ENCODE measurements at places on chromosomes 7 and 10.

GRCh38 chr7:150514748-150515222 lies at the start of gene GIMAP7:
Gene GIMAP7, plus strand, starts transcription at chr7:150514872. Its CDS starts 5,103 bp downstream, at chr7:150519975.
- DNase-seq, result no peak

- DNase-seq, result no peak
These were observed 28.5 kb downstream of the ZMIZ1 start for GRCh38 chr10:79097021-79097872.

GRCh38 chr7:18356191-18356645 lies 139.3 kb upstream of the HDAC9 start:
- peak; percentile 9 for DNase-seq

DNA sequence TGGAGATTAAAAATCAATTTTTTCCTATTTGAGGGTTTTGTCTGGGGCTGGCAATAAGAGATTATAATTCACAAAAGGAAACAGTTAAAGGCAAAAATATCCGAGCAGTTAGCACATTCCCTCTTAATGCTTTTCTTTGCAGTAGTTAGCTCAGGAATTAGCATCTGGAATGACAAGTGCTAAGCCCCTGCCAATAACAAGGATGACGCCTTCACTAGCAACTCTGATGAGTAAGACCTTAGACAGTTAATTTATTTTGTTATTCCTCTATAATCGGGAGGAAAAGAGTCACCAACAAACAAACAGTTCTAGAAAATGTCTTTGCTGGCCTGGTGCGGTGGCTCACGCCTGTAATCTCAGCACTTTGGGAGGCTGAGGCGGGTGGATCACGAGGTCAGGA lies 151.3 kb downstream of the TRIL start:
- no peak for DNase-seq

GRCh38 chr7:42392826-42393225 lies 155.8 kb upstream of the GLI3 start:
- DNase-seq, result no peak

- DNase-seq, result no peak
These were observed 61.6 kb downstream of the GOLGA7B start for GRCh38 chr10:97911217-97911616.

GRCh38 chr10:78162853-78163252 lies 129.2 kb downstream of the RPS24 start:
- DNase-seq, result no peak

DNA sequence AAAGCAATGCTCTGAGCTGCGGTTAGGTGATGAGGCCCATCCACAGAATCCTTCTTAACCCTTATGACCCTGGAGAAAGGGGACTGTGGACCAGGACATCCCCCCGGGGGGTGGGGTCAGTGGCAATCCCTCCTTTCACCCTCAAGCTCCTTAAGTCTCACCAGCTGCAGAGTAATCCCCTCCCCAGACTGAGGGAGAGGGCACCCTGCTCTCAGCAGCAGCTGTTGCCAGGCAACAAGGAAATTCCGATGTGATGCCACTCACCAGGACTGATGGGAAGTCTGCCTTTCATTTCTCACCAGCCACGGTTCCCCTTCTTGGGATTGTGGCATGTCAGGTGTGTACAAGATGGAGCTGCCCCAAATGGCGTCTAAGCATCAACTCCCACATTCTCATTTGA lies 129.6 kb downstream of the DOCK1 start:
- DNase-seq, result no peak

DNA sequence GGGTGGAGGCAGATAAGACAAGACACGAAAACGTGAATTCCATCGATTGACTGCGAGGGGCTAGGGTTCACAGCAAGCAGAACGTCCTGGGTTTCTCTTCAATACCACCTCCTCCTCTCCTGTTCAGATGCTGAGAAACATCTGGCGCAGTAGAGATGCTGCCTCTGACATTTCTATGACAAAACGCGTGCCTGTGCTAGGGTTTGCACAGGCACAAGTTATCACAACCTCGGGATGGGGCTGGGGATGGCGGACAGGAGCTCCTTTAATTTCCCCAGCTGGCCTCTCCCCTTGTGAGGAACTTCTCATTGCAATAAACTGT lies 99.8 kb upstream of the SVIL start:
- DNase-seq, result peak; percentile 72

GRCh38 chr7:134502463-134503371 lies 24.6 kb upstream of the AKR1B10 start:
- DNase-seq, result no peak

DNA sequence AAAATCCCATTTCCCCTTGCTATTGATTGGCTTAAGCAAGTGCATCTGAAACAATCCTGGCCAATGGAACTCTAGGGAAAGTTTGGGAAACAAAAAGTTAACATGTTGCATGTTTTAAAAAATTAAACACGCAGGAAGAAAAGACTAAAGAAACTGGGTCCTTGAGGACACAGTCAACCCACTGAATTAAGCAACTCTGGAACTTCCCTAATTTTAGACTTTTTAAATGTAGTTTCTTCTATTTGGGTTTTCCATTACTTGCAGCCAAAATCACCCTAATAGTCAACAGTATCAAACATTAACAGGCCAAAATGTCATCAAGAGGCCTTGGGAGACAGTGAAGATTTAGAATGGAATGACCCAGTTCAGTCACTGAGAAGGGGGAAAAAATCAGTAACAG lies 40.6 kb downstream of the OSBPL3 start:
- DNase-seq, result no peak

GRCh38 chr10:43076876-43077420 lies at the start of gene RET:
Gene RET, plus strand, starts transcription at chr10:43077069. Its CDS starts 190 bp downstream, at chr10:43077259.
- DNase-seq, result peak; percentile 89

- no peak for DNase-seq
These were observed 88.6 kb downstream of the TMEM26 start for GRCh38 chr10:61364619-61365018.

- DNase-seq, result peak; percentile 37
These were observed 29.8 kb upstream of the VCL start for GRCh38 chr10:73968098-73968521.

DNA sequence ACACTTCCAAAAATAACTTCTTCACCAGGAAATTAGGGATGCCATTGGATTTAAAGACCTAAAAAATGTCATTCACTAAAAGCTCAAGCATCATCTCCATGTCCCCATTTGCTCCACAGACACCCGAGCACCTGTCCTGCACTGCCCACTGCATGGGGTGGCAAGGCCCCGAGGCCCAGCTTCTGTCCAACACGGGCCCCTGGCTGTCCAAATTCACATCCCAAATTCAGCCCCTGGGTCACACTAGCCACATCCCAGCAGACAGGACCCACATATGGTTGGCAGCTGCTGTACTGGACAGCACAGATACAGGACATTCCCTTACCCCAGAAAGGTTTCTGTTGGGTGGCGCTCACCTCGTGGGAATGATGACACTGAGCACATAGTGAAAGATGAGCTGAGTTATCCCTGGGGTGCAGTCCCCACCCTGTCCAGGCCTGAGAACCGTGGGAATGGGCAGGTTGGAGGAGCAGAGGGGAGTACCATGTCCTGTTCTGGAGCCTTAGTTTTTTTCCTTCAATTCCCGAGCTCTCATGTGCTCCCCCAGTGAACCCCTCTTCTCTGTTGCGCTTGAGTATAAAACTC lies 55.3 kb downstream of the CSGALNACT2 start:
- DNase-seq, result no peak

- DNase-seq, result peak; percentile 66
These were observed 66.7 kb downstream of the ST7 start for GRCh38 chr7:117019786-117020590.

DNA sequence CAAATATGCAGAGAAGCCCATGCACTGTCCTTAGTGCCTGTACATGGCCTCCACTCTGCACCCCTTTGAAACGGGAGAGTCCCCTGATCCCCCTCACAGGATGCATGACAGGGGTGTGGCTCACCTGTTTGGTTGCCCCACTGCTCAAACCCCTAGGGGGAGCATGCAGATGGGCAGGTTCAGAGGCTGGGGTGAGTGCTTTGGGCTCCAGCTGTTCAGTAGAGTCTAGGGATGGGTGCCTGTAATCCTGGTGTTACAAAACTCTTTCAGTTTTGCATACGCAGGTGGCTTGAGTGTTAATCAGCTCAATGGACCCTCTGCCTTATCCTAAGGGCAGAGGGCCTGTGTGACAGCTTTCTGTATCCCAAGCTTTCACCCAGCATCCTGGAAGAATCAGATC lies 7.8 kb upstream of the SFTPA1 start:
- no peak for DNase-seq

DNA sequence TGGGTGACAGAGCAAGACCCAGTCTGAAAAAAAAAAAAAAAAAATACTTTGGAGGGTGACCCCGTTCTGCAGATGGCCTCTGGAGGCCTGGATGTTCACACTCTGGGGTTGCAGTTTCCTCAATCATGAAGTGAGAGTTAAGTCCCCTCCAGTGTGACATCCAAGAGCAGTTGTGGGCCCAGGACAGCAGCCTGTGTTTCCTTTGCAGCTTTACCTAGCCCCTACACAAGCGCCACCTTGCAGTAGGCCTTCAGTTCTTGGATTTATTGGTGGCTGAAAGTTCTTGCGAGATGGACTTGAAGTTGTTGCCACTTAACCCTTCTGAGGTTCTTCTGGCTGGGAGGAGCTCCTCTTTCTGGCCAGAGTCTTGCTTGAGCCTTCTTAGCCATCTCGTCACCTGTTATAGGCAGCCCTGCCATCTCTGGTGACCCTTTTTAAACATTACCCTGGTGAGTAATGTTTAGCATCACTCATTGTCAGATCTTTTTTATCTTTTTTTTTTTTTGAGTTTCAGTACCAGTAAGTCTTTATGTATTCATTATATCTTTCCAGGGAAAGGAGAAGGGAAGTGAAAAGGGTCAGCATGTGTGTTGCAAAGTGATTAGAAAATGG lies 3.4 kb upstream of the ACTR3C start:
- DNase-seq, result no peak
